ENCODE measurements at places on chromosomes 4 and X.

GRCh38 chrX:19127649-19128168 is 5.4 kb upstream of the ADGRG2 start:
- no peak for DNase-seq

GRCh38 chrX:12999422-12999821 is 24.5 kb downstream of the TMSB4X start:
- DNase-seq: no peak

DNA sequence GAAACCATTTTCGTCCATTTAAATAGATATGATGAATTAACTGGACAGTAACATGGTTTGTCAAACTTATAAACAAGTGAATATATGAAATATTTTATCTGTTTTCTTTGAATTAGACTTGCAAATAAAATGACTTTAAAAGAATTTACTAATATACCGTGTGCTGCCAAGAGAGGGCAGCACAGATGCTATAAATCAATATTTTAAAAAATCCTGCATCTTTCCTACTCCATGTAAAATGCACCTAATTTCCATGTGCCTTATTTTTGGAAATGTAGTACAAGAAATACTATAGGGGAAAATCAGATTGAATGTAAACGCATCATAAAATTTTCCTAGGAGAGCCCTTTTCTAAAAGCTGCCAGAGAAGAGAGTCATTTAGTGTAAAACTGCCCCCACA is 62.2 kb downstream of the PRKX start:
- peak; percentile 33 for DNase-seq

DNA sequence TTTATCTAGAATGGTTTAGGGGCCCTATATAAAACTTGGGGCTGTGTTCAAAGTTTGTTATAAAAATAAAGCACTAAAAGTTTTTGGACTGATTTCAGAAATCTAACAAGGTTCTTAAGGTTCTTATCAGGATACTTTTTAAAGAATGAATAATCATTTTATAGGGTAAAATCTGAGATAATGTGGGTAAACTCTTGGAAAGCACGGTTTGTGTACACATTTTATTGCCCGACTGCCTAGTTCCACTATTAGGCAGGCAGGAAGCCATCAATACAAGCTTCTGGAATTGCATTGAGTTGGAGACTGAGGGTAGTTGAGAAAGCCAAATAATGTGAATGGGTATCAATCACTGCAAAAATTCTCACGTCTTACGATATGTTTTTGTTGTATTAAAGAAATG is 331.0 kb upstream of the PITX2 start:
- DNase-seq: no peak

GRCh38 chr4:61182915-61183314 is 17.2 kb upstream of the ADGRL3 start:
- DNase-seq: no peak
